ENCODE measurements at places on chromosomes 3 and 15. TPM values are rescaled to one million over a fixed set of nuclear protein-coding genes. Genes with fewer than 3 reads are reported as not detected.

MCTP2 gene
- total RNA-seq, result 6.1 TPM

SLC6A1 gene
- total RNA-seq, result 0.28 TPM

SKOR1 gene
- 0.17 TPM for total RNA-seq

CIDEC gene
- not detected for total RNA-seq

IGSF10 gene
- 0.94 TPM for total RNA-seq

RASL12 gene
- total RNA-seq, result 20.1 TPM
